NCI-H226 (cell line): ENCODE measurements at places on chromosomes 11 and 22.

DNA sequence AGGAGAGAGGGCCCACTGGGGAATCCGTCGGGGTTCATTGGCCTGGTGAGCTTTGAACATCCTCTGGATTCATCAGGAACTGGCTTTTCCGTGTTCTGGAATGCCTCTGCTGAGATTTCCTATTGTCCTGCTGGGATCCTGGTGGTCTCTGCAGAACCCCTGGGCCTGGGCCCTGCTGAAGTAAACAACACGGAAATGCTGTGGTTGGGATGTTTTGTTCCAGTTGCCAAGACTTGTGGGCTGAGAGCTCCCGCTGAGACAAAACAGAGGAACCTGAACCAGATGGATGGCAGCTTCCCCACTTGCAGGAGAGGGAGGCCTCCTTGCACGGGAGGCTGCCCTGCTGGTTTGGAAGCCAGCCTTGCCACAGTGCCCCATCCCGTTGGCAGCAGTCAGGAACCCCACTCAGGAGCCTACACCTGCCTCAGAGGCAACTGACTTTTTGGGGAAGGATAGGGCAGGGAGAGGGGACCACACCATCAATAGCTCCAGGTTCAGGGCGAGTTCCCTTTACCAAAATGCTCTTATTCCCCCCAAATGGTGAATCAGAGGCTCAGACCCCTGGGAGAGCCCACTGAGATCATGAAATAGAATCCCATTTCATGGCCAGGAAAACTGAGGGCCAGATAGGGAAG, 60.7 kb downstream of the LRRC32 start:
- DNase-seq, result no peak

- peak; percentile 94 for DNase-seq
Measured at GRCh38 chr11:58059007-58059350, 28.2 kb downstream of the OR6Q1 start.

- no peak for DNase-seq
Measured at GRCh38 chr11:20631519-20632168, 32.2 kb downstream of the SLC6A5 start.

DNA sequence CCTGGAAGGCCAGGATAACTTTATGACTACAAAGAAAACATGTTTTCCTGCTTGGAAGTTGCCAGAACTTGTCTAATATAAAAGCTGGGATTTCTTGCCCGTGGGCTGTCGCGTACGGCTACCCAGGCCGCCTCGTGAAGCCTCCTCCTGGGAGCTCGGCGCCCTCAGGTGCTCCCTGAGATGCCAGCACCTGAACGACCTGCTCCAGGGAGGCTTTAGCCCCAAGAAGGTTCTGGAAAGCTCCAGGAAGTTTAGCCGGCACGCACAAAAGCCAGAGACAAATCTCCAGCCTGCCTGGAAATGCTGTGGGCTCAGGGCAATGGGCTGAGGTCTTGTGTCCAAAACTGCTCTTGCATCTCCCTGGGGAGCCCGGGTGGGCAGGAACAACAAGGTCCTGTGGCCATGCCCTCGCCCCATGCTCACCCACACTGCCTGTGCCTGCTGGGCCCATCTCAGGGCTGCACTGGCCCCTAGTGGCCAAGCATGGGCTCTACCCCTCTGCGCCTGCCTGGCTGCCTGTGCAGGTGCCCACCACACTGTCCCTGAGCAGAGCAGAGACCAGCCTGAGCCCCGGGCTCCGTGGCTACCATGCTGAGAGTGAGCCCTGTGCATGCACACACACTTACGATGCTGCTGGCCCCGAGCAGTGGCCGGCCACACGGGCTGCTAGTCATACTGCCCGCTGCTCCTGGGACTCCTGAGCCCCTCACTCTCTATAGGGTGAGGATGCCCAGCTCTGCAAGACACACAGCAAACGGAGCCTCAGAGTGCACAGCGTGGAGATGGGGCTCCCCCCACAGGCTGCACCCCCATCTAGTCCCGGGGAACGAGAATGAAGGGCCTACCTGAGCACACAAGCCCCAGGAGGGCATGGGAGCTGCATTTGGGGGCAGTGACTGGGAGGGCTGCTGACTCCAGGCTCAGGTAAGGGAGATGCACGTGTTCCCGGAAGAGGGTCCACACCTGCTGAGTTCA, 4.9 kb upstream of the CELSR1 start:
- DNase-seq, result no peak

- DNase-seq, result peak; percentile 48
Measured at GRCh38 chr22:20130731-20131596, 640 bp upstream of the ZDHHC8 start.

DNA sequence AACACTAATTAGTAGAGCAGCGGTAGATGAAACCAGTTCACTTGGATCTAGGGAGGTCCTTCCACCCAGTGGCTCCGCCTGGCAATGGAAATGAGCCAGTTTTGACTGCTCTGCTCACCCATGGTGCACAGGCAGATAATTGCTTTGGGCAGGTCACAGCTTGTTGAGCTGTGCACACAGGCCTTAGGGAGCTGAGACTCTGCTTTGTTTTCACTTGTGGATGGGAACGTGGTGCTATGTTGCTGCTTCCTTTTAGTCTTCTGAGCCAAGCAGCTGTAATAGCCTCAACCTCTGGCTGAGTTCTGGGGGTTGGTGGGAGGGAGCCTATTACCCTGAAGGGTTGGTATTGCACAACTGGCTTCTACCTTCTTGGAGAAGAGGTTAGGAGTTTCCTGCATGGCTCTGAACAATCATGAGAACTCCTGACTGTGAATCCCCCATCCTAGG, 262.3 kb upstream of the MTNR1B start:
- DNase-seq, result no peak

DNA sequence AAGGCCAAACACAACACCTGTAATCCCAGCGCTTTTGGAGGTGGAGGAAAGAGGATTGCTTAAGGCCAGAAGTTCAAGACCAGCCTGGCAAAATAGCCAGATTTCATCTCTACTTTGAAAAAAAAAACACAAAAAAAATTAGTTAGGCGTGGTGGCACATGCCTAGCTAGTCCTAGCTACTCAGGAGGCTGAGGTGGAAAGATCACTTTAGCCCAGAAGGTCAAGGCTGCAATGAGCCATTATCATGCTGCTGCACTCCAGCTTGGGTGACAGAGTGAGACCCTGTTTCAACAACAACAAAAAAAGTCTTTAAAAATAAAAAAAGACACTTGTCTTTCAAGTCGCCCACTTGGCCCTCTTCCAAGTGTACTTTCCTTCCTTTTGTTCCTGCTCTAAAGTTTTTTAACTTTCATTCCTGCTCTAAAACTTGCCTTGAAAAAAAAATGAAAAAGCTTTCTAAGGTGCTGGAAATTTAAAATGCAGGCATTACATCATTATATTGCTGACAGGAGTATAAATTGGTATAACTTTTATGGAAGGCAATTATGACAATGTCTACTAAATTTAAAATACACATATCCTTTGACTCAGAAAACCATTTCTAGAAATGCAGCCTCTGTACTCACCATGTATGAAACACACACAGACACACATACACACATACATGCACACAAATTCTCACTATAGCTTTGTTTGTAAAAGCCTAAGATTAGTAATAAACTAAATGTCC, 12.7 kb downstream of the LIPT2 start:
- DNase-seq, result no peak

- DNase-seq, result no peak
Measured at GRCh38 chr22:47788461-47788860, 1026.0 kb downstream of the TBC1D22A start.

DNA sequence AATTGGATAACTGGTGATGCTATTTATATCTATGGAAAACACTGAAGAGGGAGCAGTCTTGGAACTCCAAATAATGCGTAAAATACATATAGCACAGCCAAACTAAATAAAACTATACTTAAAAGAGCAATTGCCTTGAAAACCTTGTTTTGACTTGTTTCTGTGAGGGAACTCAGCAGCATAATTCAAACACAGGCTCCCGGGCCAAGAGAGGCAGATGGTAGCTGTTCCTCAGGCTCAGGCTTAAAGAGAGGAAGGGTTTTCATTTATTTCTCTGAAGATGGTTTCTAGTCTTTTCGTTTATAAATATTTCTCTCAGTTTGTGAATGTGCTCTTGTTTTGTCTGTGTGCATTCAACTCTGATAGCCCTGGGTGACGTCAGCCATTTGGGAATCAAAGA, 82.4 kb downstream of the FANCF start:
- no peak for DNase-seq

- DNase-seq, result no peak
Measured at GRCh38 chr22:43433451-43434274, 21.8 kb downstream of the MPPED1 start.

GRCh38 chr11:27646051-27646818, 54.0 kb downstream of the BDNF start:
- no peak for DNase-seq

GRCh38 chr11:119103793-119104192, 2.1 kb upstream of the DPAGT1 start:
- no peak for DNase-seq

GRCh38 chr22:16603448-16603768, 10.8 kb upstream of the CCT8L2 start:
- DNase-seq, result no peak

DNA sequence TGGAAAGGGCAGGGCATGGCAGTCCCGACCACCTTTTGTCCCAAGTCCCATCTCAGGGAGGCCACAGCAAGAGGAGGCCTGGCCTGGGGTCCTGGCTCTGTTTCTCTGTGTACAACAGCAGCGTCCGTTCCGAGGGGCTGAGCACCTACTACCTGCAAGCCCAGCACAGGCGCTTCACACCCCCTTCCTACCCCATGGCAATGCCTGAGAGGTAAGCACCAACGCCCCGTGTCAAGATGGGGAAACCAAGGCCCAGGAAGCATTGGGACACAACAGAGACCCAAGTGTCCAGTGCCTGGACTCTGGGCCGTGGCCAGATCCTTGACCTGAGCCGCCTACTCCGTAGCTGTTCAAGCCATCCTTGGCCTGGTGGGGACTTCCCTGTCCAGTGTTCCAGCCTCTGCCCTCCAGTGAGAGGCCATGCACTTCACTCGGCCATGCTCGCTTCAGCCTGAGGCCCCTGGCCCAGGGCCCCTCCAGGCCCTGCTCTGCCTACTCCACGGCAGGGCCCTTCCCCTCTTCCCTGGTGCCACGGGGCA, 14.3 kb upstream of the TCF20 start:
- no peak for DNase-seq

DNA sequence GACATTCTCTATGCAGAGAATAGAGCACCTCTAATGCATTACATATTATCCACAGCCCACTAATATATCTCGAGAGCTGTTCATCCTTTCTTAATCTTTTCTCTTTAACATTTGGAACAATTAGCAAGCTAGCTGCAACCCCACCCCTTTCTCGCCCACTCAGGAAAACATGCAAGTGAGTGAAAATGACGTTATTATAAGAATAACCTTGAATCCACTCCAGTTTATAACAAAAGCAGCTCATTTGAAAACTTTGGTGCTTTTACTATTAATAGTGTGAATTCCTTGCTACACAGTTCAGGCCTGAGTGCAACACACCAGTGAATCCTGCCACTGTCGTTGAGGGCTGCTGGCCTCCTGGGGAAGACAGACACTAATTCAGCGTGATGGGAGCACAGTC, 63.3 kb upstream of the BMAL1 start:
- DNase-seq, result no peak
